B cell (primary cell): ENCODE measurements at places on chromosomes 7 and 10. TPM values are rescaled to one million over a fixed set of nuclear protein-coding genes. Genes with fewer than 3 reads are reported as not detected.
A peak's percentile ranks its signal among the peaks of the same experiment; 100 is the strongest.

DNA sequence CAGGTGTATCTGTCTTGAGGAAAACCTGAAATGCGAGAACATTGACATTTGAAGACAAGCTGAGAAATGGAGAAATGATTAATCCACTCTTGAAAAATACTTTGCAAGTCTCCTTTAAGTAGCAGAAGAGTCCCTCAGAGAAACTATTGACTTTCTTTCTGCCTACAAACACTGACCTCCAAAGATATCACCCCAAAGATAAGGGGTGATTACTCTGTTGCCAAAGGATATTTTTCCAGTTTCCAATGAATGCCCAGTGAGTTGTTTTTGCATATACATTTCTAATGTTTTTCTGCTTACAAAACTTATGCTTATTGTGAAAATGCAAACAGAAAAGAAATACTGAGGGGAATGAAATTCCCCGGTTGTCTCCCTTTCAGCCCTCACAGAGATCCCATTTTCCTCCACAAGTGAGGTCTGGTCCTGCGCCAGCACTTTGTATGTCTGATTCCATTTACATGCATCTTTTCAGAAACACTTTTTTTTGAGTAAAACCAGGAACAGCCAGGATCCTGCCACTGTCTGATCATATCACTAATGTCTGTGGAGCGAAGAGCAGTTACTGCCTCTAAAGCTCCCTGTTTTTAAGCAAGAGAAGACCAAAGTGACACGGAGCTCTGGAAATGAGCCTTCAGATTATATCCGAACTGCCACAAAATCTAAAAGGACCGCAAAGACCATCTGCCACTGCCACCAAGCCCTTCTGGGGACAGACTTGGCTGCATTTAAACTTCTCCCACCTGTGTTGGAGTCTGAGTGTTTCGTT is 82.9 kb upstream of the PDCD4 start:
- DNase-seq = no peak

DNA sequence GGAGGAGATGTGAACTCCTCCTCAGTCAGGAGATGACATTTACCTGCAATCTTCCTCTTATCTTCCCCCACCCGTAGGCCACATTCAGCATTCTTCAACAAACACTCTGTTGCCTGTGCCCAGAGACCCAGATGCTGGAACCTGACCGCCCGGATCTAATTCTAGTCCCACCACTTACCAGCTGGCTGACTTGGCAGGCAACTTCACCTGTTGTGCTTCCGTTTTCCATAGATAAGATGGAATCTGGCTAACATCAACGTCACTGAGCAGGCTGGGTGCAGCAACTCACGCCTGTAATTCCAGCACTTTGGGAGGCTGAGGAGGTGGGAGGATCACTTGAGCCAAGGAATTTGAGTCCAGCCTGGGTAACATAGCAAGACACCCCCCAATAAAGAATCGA is 21.3 kb upstream of the FXYD4 start:
- no peak for DNase-seq

DNA sequence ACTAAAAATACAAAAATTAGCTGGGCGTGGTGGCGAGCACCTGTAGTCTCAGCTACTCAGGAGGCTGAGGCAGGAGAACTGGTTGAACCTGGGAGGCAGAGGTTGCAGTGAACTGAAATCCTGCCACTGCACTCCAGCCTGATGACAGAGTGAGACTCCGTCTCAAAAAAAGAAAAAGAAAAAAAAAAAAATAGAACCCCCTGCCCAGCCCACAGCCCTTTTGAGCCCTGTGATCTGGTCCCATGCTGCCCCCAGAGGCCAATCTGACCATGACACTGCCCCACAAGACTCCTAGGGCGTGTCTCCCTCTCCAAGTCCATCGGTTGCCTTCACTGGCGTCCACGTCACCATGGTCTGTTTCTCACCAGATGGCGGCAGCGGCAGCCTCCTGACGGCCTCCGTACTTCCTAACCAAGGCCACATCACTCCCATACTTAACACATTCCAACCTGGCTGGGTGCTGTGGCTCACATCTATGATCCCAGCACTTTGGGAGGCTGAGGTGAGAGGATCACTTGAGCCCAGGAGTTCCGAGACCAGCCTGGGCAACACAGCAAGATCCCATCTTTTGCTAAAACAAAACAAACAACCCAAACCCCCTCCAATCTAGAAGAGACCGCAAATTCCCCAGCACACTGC is 18.0 kb downstream of the STX1A start:
- no peak for DNase-seq

DNA sequence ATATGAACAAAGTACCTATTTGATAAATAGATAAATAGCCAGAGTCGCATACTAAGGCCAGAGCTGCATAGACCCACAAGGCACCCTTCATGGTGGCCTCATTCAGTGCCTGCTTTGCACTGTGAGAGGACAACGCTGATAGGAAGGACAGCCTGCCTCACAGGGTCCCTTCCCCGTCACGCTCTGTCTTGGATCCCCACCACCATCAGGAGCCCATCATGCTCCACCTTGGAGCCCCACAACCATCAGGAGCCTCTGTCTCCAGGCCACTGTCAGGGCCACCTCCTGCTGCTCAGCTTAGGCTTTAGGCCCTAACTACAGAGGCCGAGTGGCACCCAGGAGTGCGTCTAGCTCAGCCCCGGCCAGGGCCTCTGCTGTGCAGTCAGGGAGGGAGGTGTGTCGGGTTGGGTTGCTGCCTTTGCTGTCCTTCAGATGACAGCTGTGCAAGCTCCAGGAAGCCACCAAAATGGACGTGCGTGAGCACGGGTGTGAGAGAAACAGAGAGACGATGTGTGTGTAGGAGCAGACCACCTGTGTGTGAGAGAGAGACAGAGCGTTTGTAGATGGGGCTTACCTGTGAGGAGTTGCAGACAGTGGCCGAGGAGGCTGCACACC is 516.9 kb downstream of the GLRX3 start:
- DNase-seq = no peak

TAS2R16 gene
- total RNA-seq = not detected in 2 replicates

DNA sequence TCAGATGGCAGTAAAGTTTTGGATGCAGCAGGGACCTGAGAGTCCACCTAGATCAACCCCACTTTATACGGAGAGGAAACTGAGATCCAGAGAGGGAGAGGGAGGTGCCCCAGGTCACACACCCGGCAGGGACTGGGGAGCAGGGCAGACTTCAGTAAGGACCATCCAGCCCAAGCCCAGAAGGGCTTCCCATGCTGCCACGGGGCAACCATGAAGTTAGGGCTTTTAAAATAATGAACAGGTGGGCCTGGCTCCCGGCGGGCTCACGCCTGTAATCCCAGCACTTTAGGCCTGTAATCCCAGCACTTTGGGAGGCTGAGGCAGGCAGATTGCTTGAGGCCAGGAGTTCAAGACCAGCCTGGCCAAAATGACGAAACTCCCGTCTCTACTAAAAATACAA is 98.5 kb downstream of the HIP1 start:
- DNase-seq = no peak

- DNase-seq = no peak
These were observed 110.7 kb downstream of the INPP5A start for GRCh38 chr10:132648072-132648850.

GRCh38 chr7:116331020-116331419 is 120.7 kb downstream of the TES start:
- no peak for DNase-seq

GRCh38 chr10:92699518-92700381 is 10.0 kb downstream of the HHEX start:
- DNase-seq = peak; percentile 60

ETV1 gene
- total RNA-seq = not detected in 2 replicates

GRCh38 chr7:22723637-22724036 is 3.4 kb upstream of the IL6 start:
- no peak for DNase-seq

GRCh38 chr10:89216056-89216455 is 8.9 kb upstream of the CH25H start:
- no peak for DNase-seq

DNA sequence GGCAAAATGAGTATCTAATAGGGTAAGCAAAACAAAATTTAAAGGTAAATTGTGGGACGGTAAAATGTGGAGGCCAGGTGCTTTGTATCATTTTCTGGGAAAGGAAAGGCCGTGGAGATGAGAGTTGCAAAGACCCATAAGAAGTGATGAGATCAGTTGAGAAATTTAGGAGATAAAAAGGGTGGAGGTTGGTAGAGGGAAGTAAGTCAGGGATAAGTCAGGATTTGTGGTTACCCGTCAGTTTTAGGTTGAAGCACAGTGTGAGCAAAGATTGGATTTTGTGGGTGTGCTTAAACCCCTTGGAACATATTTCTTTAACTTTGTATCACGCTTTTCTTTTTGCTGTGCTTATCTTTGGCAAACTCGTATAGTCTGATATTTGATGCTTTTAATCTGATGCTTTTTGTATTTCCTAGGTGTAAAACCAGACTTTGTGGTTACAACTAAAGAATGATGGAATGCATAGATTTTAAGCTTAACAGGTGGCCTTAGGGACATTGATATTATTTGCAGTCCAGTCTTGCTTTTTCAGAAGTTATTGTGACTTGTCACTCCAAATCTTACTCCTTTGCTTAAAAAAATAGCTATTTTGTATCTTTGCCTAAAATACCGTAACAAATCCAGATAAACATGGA is 1.2 kb downstream of the BTRC start:
- peak; percentile 7 for DNase-seq

GIMAP8 gene
- 0.47 and 0.78 TPM in 2 replicates for total RNA-seq

OIT3 gene
- total RNA-seq = not detected in 2 replicates

GRCh38 chr7:47458057-47458456 is 123.9 kb downstream of the TNS3 start:
- no peak for DNase-seq

ZNF680 gene
- total RNA-seq = 27.3 and 27.8 TPM in 2 replicates

GRCh38 chr10:97138174-97138573 is 47.6 kb downstream of the SLIT1 start:
- DNase-seq = no peak

IFIT1 gene
- total RNA-seq = 1.2 and 1.4 TPM in 2 replicates

DNA sequence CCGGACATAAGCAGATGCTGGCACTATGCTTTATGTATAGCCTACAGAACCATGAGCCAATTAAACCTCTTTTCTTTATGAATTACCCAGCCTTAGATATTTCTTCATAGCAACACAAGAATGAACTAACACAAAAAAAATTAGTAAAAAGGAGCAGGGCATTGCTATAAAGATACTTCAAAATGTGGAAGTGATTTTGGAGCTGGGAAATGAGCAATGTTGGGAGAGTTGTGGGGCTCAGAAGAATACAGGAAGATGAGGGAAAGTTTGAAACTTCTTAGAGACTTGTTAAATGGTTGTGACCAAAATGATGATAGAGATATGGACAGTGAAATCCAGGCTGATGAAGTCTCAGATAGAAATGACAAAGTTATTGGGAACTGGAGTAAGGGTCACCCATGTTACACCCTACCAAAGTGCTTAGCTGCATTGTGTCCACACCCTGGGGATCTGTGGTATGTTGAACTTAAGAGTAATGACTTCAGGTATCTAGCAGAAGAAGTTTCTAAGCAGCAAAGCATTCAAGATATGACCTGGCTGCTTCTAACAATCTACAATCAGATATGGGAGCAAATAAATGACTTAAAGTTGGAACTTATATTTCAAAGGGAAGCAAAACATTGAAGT is 24.2 kb downstream of the PNLIPRP3 start:
- no peak for DNase-seq

DNA sequence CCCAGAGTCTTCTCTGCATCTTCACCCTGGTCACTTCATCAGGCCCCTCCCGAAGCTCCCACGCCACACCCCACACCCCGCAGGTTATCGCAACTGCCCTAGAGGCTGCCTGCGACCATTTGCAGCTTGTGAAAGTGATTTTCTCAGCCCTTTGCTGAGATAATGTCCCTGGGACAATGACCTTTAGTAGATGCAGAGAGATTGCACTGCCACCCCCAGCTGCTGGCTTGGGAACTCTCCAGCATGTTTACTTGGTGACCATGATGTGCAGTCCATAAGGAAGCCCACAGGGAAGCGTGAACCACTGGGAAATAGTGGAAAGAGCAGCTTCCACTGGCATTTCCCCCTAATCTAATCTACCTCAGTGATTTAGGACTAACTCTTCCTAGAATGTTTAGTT is 97.3 kb downstream of the WNT2 start:
- no peak for DNase-seq

NAT16 gene
- not detected in 2 replicates for total RNA-seq

GRCh38 chr7:28573651-28574301 is 161.5 kb downstream of the CREB5 start:
- DNase-seq = no peak

DNA sequence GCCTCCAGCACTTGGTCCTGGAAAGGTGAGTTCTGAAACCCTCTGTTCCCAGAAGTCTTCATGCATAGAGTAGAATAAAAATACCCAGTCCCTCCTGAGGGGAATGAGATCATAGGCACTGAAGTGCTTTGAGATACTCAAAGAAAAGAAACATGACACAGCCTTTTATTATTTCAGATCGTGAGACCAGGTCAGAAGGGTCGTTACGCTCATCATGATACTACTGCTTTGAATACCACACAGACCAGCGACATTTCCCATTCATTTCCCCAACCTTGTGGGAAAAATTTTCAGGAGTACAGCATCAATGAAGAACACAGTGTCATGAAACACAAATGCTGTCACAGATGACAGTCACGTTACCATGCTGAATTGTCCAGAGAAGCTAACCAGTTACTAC is 15.0 kb downstream of the CLRN3 start:
- DNase-seq = no peak

CFTR gene
- total RNA-seq = not detected in 2 replicates

DNA sequence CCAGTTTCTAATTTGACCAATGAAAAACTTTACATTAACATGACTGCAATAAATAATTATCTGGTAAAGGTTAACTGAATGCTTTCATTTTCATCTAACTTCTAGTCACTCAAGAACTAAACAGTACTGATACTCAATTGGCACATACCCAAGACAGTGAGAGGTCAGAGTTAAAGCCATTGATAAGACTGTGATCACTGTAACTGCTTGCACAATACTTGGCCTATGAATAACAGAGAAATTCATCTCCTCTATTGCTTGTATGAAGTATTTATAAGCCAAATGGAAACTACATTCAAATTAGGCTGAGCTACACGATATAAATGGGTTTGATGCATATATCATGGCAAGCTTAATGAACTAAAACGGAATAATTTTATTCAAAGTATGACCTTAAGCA is 43.0 kb downstream of the HERC4 start:
- DNase-seq = no peak

DNA sequence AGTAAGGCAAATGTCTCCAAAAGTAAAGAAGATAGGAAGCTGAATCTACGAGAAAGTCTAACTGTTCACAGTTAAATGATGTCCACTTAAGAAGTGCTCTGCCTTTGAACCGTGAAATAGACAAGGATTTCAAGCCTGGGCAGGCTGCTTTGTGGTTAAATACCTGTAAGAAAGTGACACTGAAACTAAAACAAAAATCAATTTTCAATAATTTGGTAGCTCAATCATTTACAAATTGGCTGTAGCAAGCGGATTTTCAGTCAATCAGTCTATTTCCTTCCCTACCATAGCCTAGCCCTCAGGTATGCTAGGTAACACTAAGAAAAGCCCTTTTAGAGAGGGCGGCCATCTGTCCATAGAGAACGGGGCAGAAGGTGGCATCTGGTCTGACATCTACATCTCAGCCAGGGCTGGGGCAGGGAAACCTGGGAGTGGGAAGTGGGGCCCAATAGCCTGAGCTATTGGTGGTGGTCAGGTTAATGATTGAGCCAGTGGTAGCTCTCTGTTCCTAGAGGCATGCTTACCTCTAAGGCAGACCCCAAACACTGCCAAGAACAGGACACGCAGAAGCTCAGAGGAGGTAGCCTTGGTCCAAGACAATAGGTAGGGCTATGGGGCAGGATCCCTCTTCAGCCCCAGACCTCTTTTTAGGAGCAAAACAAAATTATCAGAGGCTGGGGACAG is 223.2 kb downstream of the CCSER2 start:
- no peak for DNase-seq
